NCI-H1105 treated with DMSO at 0.1 percent for 48 hours (cell line): ENCODE measurements at places on chromosomes 1 and 21.

DNA sequence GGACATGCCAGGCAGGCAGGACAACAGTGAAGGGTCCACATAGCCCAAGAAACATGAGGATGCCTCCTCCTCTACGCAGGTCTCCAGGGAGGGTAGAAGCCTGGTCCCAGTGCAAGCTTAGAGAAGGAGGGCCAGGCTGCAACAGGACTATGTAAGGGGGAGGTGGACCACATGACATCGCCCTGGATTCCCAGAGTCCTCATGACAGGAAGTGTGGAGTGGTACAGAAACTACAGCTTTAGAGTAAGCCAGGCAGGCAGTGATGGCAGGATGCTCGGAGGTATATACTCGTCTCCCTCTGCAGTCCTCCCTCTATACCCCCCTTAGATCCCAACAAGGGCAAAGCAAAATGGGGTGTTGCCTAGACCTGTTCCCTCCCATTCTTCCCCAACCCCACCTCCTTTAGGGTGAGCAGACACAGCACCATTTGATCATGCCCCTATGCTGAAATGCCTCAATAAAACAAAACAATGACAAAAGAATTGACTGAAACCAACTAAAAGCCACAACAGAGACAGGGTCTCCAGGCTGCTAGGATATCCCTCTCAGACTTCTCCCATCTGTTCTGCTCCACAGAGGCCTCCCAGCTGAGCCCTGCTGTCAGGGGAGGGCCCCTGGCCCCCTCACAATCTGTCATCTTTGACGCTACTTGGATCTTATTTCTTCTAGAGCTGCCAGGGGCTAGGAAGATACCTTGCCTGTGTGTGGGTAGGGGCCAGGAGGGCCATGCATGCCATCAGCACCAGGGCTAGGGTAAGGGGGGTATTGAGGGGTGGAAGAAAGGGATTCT is 13.1 kb downstream of the FAM78B start:
- no peak for DNase-seq

- DNase-seq, result no peak
Measured at GRCh38 chr1:29166291-29166878, 15.3 kb downstream of the SRSF4 start.

DNA sequence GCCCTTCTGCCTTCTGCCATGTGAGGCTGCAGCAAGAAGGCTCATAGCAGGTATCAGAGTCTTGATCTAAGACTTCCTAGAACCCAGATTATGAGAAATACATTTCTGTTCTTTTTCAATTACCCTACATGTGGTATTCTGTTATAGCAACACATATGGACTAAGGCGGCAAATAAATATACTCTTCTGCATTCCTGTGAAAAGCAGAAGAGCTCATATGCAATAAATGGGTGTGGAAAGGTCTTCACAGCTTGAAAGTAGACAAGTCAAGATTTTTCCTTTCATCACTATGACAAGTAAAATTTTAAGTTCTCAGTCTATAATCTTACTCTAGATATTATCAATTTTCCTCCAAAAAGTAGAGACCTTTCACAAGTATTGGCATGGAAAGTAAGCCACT is 36.6 kb downstream of the TNFSF18 start:
- no peak for DNase-seq

DNA sequence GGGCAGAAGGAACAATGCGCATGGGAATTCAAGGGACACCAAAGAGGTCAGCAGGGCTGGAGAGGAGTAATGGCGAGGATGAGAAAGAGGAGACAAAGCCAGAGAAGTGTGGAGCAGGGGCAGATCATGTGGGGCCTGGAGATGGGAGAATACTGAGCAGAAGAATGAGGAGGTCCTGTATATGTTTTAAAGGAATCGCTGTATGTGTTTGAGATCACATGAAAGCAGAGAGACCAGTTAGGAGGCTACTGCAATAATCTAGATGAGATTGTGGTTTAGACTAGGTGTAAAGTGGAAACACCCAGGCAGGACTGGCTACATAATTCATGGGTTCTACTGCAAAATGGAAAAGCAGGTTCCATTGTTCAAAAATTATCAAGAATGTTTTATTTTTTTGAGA is 33.3 kb upstream of the SLC30A10 start:
- DNase-seq, result no peak

DNA sequence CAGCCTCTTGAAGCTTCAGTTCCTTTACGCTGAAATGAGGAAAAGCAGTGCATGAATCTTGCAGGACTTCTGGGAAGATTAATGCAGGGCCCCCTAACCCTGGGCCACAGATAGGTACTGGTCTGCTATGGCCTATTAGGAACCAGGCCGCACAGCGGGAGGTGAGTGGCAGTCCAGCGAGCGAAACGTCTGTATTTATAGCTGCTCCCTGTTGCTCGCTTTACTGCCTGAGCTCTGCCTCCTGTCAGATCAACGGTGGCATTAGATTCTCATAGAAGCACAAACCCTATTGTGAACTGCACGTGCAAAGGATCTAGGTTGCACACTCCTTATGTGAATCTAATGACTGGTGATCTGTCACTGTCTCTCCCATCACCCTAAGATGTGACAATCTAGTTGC is 130.2 kb downstream of the CHRM3 start:
- DNase-seq, result no peak

DNA sequence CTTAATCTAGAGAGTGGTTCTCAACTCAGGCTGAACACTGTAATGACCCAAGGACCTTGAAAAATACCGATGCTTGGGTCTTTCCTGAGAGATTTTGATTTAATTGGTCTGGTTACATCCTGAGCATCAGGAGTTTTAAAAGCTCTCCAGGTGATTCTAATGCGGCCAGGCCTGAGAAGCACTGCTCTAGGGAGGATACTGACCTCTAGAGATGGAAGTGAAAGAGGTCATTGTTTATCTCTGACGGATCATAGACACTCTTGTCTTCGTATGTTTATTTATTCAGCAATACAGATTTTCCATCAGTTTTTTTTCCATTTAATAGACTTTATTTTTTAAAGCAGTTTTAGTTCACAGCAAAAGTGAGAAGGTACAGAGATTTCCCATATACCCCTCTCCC is 54.5 kb upstream of the IGSF5 start:
- DNase-seq, result no peak

DNA sequence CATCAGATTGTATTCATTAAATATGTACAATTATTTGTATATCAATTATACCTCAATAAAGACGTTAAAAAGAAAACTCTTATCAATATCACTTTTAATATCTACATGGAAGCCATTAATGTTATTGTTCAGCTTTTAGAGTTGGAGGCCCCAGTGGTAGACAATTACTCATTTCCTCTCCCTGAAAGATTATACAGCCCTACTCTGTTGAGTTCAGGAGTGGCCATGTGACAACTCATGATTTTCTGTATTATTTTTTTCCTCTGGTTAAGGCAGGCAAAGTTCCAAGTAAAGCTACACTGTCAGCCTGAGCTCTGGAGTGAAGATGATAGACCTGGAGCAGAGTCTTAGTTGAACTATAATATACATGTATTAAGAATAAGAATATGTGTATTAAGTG is 247.9 kb upstream of the B3GALT2 start:
- DNase-seq, result no peak

GRCh38 chr1:54812801-54813484 is 11.8 kb upstream of the TTC22 start:
- no peak for DNase-seq

GRCh38 chr21:38400195-38400919 is 97.9 kb downstream of the ERG start:
- no peak for DNase-seq

GRCh38 chr1:158506369-158506987 is 34.5 kb downstream of the OR10R2 start:
- DNase-seq, result peak; percentile 34

DNA sequence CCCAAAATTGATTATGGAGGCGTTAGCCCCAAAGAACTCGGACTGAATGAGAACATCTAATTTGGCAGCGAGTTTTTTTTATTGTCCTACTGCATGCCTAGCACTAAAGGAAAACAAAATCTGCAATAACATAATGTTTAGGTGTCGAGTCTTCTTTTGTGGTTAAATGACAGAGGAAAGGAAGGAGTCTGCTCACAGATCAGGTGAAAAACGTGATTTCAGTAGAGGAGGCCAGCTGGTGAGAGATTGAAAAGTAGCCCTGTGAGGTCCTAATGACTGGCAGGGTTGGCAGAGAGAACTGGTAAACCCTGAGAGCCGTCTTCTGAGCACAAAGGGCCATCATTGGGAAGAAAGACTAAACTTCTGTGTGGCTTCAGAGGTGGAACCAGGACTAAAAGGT is 24.2 kb downstream of the WDTC1 start:
- no peak for DNase-seq

DNA sequence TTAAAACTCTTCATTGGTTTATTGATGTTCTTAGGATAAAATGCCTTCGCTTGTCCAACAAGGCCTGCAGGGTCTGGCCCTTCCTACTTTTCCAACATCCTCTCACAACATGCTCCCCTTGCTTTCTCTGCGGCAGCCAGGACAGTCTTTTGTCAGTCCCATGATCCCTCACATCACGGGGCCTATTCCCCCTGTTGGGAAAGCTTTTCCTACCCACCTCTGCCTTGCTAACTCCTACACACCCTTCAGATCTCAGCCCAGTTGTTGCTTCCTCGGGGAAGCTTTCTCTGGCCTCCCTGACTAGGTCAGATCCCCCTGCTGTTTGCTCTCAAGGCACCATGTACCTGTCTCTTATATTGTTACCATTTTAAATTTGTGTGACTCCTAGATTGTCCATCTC is 19.0 kb downstream of the DLGAP3 start:
- no peak for DNase-seq

GRCh38 chr1:14989931-14990728 is 163.4 kb upstream of the TMEM51 start:
- no peak for DNase-seq

DNA sequence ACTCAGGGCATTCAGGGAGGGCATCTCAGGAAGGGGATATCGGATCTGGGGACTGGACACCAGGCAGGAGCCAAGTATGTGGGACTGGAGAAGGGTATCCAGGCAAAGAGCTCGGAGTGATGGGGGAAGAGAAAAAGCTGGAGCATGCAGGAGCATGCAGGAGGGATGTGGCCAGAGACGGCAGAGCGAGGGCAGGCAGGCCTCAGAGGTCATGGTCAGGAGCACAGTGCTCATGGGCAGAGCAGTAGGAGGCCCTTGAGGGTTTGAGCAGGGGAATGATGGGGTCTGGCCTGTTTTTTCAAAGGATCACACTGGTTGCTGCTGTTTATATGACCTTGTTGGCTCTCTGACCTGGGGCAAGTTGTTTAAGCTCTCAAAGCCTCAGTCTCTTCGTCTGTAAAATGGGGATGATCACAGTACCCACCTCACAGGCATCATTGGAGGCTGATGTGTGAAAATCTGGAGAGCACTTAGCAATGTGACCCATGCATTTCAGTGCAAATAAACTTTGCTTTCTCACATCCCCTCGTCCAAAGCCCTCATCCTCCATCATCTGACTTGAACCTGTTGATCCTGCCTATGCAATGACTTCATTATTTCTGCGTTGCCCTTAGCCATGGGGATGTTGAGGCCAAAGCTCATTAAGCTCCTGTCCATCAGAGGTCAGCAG is 273.1 kb downstream of the MATN1 start:
- no peak for DNase-seq

DNA sequence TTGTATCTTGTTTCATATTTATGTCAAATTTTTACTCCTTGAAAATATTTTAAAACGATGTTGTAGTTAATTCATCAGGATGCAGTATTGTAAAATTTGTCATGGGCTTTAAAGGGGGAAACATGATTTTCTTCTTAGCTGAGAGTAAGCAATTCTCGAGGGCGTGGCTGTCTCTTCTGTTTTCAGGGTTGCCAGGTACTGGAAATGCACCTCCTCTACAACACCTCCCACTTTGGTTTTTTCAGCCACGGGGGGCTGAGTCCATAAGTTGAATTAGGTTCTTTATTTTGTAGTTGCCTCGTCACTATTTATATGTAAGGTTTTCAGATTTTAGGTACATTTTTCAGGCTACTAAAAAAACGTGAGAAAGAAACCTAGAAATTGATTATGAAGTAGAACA is 64.0 kb downstream of the PRDM2 start:
- DNase-seq, result no peak

DNA sequence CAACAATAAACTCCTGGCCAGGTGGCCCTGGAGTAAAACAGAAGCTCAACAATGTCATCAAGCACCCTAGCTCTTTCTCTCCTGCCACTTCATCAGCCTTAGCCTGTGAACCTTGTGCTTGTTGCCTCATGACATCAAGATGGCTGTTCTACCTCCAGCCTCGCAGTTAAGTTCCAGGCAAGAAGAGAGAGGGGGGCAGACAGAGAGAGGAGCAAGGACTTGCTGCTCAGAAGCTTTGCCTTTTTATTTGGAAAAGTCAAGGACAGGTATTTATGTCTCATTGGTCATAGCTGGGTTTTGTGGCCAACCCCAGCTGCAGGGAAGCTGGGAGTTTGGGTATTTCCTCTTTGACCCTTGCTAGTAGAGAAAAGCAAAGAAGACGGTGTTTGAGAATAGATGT is 60.3 kb upstream of the GADD45A start:
- no peak for DNase-seq

DNA sequence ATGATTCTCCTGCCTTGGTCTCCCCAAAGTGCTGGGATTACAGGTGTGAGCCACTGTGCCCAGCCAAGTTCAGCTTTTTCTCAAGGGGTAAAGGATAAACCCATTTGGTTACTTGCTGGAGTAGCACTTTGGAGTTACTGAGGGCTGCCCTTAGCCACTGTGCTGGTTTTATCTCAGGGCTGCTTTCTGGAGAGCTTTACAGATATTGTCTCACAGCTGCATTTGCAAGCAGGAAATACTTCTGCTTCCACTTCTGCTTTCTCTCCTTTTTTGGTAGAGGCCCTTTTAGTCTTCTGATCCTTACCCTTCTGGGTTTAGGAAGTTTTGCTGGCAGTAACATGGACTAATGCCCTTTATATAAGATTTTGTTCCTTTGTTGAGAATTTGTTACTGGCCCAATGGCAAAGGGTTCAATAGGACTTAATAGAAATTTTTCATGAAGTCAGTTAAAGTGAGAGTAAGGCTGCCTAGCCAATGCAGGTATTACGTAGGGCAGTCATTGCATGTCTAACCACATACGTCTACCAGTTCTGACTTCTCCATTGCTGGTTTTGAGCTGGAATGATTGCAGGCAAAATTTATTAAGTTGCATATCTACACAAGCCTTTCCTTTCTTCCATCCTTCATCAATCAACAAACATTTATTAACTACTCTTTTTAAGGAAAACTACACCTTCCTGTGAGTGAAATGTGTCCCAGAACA is 24.4 kb downstream of the CAP1 start:
- DNase-seq, result no peak

GRCh38 chr1:53335661-53336060 is 7.8 kb upstream of the LRP8 start:
- DNase-seq, result no peak

- no peak for DNase-seq
Measured at GRCh38 chr1:247824023-247824422, at the start of gene OR14A16. Gene OR14A16, minus strand, starts transcription at chr1:247824119. Its CDS starts 8,390 bp downstream, at chr1:247815729.

GRCh38 chr1:87644579-87645190 is 316.0 kb downstream of the LMO4 start:
- peak; percentile 59 for DNase-seq

GRCh38 chr1:100924212-100924611 is 28.3 kb downstream of the SLC30A7 start:
- no peak for DNase-seq
